ENCODE measurements at places on chromosomes 16 and 17.

GRCh38 chr17:56324676-56325075 lies 171.4 kb downstream of the ANKFN1 start:
- DNase-seq: no peak

- DNase-seq: no peak
These were observed 204.5 kb downstream of the RBFOX3 start for GRCh38 chr17:79406316-79406715.

DNA sequence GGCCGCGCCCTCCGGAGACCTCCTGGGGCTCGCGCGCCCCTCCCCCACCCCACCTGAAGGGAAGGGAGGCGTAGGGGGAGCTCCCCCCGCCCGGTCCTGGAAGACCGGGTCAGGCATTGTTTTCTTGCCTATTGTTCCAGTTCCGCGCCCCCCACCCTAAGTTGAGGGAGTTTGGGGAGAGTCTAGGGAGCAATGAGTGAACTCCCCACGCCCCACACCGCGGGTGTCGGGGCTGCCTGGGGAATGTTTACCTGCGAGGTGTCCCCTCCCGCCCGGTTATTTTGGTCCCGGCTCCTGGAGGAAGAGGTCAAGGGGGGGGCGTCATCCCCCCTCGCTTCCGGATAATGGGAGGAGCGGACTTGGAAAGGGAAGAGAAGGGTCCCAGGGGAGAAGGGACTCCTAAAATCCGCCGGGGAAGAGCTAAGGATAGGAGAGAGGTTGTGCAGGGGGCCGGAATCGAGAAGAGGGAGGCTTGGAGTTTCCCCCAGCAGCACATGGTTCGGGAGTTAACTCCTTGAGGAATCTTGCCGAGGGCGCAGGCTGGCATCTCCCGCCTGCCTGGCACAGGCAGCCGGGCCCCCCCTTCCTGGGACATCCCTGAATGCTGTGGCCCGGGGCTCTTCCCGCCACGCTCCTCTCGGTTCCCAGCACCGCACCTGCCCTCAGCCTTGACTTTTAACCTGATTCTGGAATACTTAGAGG lies 881 bp downstream of the MLLT6 start:
- peak; percentile 57 for DNase-seq

- DNase-seq: peak; percentile 77
These were observed 550 bp upstream of the RNF213 start for GRCh38 chr17:80260069-80260535.

- no peak for DNase-seq
These were observed 65.9 kb downstream of the TANGO6 start for GRCh38 chr16:68909099-68909733.

- no peak for DNase-seq
These were observed 418.9 kb downstream of the CDH8 start for GRCh38 chr16:61617219-61617783.

DNA sequence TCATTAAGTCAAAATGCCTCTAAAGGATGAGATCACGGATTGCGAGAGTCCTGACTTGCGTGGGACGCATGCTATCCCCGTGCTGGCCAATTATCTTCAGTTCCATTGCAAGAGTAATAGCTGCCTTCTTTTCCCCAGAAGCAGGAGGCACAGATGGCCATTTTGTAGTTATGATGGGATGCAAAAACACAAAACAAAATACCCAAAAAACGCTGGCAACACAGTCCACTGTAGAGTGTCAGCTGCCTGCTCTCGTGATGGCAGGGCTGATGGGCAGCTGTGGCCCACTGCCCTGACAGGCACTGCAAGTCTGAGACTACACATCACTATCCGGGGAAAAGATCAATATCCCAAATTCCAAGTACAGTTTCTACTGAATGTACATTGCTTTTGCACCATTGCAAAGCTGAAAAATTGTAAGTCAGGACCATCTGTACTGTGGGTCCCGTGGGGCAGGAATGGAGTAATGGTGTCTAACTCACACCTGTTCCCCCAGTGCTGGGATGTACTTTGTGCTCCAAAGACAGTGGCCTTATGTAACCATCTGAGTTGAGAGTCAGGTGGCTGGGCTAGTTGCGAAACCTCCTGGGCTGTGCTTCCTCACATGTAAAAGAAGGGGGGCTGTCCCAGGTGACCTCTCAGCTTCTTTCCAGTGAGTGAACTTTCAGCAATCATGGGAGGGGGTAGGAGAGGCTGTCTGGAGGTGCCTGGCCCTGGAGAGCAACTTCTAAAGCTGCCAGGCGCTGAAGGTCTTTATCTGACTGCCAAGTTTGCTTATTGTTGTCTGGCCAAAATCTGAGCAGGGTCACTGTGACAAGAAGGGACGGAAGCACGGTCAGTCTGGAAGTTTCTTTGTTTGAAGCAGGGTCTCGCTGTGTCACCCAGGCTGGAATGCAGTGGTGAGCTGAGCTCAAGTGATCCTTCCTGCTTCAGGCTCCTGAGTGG lies 4.7 kb downstream of the SLC47A1 start:
- no peak for DNase-seq

DNA sequence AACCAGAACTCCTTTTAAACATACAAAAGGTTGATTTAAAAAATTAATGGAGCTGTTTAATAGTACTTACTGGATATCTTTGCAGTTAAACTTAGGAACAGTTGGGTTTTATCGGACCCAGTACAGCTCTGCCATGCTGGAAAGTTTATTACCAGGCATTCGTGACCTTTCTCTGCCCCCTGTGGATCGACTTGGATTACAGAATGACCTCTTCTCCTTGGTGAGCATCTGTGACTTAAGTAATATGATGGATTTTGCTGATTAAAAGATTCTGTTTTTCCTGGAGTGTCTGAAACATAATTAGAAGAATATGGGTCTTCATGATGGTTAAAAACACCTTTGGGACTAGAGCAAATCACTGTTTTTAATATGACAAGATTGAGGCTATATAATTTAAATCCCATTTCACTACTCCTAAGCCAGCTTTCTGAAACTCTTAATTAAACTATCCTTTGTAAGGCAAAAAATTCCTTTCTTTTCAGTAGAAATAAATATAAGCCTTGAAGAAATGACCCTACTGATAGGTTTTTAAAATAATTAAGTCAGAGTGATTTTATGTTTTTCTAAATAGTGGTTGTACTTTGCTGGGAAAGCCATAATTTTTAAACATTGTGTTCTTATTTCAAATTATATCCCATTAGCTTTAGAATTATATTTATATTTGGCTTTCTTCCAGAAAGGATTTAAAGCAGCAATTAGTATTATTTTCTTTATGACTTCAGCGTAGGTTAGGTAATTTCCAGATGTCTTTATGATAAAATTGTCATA lies 45.7 kb upstream of the KPNB1 start:
- DNase-seq: no peak

GRCh38 chr17:57466017-57466471 lies 209.7 kb downstream of the MSI2 start:
- DNase-seq: no peak

GRCh38 chr17:37789771-37790541 lies 45.1 kb upstream of the HNF1B start:
- DNase-seq: no peak

- DNase-seq: no peak
These were observed 41.9 kb upstream of the POLR3E start for GRCh38 chr16:22255335-22255734.

DNA sequence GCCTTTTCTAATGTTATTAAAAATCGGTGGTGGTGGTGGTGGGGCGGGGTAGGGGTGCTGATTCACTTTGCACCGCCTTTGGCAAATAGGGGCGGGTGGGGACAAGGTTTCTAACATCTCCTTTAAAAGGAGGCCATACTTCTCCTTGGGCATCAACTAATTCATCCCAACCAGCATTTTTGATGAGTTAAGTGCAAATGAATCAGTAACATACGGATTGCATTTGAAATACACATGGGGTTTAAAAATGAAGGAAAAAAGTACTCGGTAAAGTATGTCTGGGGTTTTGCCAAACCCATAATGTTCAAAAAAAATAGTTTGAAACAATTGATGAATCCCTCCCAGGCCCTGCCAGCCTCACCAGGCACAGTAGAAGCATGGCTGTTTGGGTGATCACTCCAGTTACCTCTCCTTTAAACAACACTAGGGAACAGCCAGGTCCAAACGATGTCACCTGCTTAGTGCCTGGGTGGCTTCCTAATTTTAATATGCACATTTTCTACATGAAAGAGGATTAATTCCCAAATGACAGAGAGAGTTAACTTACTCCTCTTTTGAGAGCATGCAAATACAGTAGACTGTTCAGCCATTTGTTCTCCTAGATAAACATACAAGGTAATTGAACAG lies 107.2 kb downstream of the ANKFN1 start:
- DNase-seq: peak; percentile 77

DNA sequence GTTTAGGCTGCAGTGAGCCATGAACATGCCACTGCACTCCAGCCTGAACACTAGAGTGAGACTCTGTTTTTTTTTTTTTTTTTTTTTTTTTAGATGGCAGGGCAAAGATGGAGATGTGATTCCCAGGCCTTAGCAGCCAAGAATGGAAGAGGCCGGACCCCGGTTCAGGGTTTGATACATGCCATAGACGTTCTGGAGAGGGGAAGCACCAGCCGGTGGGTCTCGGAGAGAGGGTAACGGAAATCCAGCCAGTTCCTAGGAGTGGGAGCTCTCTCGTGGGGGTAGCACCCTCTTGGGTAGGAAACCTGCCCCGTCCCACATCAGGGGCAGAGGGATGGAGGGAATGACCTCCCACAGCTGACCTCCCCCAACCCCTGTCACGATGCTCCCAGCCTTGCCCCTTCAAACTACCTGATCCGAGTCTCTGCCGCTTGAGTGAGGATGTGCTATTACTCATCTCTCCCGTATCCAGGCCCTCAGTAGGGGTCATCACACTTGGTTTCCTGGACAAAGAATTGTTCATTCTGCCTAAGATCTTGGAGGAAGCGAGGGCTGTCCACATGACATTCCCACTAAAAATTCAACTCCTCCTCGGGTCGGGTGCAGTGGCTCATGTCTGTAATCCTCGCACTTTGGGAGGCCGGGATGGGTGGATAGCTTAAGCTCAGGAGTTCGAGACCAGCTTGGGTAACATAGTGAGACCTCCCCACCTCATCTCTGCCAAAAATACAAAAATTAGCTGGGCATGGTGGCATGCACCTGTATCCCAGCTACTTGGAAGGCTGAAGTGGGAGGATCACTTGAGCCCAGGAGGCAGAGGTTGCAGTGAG lies 47.3 kb downstream of the MIS12 start:
- no peak for DNase-seq

Data from fibroblast of skin of right biceps (primary cell).